Stimulated activated CD4-positive, alpha-beta T cell treated with anti-CD3 and anti-CD28 coated beads, Interleukin-4, amount 100 ng/mL, for 48 hours (primary cell): ENCODE measurements at places on chromosomes 11 and 22.

DNA sequence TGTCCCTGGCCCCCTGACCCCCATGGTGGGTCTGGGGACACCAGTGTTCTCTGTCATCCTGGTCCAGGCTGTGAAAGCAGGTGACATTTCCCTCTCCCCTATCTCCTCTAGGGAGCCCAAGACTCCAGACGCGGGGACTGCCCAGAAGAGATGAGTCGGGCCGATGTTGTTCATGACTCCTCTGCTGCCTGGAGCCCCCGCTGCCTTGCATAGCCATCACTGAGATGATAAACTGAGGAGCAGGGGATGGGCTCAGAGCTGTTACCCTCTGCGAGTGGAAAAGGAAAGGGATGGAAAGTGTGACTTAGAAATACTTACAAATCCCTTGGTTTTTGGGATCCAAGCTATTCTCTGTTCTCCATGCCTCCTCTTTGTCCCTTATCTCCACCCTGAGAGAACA is 209.6 kb downstream of the DSCAML1 start:
- no peak for DNase-seq

- no peak for DNase-seq
These were observed 1369.6 kb upstream of the RAG2 start for GRCh38 chr11:37967635-37968034.

GRCh38 chr11:69906453-69906907 is 87.3 kb upstream of the FGF3 start:
- no peak for DNase-seq

DNA sequence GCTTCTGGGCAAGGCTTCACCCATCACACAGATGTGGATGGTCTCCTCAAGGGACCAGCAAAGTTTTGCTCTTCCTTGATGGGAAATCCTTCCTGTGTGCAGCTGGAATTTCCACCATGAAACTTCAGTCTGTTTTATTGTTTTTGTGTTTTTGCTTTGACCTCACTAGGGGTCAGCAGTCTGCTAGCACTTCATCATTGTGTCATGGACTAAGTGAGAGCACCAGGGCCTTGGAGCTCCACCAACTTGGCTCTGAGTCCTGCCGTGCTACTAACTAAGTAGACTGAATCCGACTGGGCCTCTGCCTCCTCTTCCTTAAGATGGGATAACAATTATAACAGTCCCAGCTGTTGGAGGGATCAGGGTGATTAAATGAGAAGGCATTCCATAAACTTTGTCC is 305.8 kb upstream of the NCAM1 start:
- no peak for DNase-seq

GRCh38 chr11:73729594-73730206 is 31.2 kb downstream of the RAB6A start:
- peak; percentile 4 for DNase-seq

DNA sequence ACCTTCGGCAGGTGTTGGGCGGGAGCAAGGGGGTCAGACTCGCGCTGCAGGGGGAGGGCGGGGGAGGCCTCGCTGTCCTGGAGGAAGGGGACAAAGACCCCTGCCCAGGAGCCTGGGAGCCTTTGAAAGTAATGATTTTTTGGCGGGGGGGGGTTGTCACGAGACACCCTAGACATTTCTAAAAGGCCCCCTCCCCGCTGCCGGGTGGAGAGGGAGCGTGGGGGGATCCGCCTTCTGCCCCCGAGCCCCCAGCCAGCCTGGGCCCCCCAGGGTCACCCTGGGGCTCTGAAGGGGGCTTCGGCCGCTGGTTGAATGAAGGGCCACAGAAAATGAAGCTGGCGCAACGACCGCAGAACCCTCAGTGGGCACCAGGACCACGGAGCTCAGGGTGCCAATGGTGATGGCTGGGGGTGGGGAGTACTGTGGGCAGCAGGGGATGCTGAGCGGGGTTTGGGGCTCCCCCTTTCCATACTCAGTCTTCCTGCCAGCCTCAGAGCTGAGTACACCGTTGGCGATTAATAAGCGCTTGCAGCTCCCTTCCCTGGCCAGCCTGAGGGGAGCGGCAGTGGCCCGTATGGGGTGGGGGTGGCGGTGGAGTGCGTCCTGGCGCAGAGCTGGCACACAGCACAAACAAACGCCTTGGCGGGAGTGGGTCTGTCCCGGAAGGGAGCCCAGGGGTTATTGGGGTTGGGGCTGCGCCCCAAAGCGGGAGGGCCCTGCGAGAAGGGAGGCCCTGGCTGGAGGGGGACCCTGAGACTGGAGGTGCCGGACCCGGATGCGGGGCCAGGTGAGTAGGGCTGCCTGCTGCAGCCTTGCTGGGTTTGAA is 1.2 kb upstream of the DUSP8 start:
- no peak for DNase-seq

GRCh38 chr22:19959587-19960490 is 18.2 kb upstream of the TXNRD2 start:
- no peak for DNase-seq

DNA sequence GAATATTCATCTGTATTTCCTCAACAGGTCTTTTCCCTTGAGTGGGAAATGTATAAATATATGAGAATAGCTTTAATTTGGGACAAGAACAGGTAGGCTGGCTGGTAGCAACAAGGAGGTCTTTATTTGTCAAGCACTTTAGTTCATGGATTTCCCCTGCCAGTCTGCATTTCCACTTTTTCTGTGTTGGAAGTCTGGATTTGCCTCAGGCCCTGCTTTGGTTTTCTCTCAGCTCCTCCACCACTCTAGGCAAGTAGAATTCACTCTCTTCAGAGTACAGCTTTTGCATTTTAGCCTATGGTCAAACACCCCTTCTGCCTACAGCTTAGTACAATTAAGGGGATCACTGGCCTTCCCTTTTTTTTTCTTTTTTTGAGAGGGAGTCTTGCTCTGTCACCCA is 57.1 kb downstream of the QSER1 start:
- no peak for DNase-seq

GRCh38 chr11:66879583-66879982 is 22.7 kb downstream of the LRFN4 start:
- DNase-seq = no peak

- DNase-seq = no peak
These were observed 20.3 kb upstream of the CCDC90B start for GRCh38 chr11:83306200-83307080.

DNA sequence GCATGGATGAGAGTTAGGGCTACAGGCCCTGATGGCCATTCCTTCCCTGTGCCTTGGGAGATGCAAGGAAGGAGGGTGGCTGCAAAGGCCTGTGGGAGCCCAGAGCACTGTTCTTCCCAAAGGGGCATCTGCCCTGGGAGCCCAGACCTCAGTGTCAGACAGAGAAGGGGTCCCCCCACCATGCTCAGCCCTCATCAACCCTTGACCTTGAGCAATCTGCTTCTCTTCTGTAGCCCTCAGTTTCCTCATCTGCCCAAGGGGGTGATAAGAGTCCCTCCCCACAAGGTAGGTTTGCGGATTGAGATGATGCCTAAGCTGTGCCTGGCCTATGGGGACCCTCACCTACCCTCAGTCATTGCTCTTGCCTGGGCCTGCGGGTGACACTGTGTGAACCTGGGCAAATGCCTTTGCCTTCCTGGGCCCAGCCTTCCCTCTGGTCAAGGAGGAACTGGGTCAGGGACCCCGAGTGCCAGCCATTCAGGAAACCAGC is 47.5 kb downstream of the IGLL5 start:
- no peak for DNase-seq

DNA sequence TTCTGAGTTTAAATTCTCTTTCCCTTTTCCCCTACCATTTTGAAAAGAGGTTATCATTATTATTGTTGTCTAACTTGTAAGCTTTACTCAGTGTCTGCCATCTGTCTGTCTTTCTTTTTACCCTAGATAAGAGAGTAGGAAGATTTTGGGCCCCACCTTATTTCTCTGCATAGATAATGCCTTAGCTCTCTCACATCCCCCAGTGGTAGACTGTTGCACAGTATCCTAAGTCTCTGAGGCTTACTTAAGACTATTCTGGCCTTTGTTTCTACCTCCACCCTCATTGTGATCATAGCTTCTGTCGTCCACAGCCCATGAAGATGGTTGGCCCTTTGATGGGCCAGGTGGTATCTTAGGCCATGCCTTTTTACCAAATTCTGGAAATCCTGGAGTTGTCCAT is 3.6 kb upstream of the OR51L1 start:
- no peak for DNase-seq

GRCh38 chr11:122717264-122717867 is 61.8 kb downstream of the UBASH3B start:
- no peak for DNase-seq

GRCh38 chr11:134374891-134375550 is 37.0 kb downstream of the B3GAT1 start:
- no peak for DNase-seq

DNA sequence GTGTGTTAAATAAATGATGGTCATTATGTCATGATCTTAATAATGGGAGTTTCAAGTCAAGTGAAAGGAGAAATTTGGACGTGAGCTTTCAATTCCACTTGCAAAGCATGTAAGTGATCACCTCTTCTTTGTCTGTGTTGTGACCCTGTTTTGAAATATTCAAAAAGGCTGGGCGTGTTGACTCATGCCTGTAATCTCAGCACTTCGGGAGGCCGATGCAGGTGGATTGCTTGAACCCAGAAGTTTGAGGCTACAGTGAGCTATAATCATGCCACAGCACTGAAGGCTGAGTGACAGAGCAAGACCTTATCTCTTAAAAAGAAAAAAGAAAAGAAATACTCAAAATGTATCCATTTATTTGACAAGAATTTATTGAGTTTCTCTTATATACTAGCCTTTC is 32.9 kb upstream of the EED start:
- no peak for DNase-seq

DNA sequence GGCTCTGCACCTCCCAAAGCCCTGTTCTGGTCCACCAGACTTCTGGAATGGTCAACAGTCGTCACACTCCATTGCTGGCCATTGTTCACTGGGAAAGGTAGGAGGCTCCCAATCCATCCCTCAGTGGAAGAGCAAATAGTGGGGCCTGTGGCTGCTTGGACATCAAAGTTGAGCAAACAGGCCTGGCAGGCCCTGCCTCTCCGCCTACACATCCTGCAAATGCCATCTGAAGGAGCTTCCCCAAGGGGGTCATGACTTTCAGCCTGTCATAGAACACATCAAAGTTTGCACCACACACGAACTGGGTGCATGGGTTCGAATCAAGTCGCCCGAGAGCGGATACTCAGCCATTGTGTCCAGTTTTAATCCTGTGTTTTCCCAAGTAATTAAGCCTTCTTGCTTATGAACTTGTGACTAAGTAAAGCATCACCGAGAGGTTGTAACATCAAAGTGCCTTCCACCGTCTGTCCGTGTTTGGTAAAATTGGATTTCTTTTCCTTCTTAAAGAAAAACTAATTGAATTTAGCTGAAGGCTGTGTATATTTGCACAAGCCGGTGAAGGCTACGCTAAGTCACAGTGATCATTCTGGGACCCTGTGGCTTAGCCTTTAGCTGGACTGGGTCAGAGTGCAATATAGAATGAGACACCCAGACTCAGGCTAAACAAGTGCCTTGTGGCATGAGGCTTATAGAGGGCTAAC is 36.1 kb downstream of the CLPB start:
- DNase-seq = no peak

DNA sequence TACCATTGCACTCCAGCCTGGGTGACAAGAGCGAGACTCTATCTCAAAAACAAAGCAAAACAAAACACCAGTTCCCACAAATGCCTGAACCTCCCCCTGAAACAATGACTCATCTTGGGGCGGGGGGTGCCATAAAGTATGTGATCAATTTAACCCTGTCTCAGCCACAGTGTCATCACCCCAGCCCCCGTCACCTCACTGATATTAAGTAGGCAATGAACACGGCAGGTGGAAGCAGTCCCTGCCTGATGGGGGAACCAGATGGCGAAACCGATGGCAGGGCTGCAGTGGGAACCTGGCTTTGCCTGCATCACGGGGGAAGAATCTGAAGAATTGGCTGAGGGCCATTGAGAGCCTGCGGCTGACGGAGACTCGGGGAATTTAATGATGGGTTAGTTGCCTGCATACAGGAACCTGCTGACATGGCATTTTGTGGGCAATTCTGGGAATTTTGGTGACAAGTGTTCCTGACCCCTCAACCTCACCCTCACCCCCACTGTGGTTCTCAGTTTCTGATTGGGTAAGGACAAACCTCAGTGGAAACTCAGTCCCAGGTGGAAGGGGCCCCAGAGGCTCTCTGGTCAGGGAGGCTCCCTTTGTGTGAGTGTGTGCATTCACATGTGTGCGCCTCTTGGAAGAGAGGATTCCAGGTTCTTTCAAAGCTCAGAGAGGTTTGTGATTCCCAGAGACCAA is 39.1 kb upstream of the SHISAL1 start:
- peak; percentile 42 for DNase-seq

DNA sequence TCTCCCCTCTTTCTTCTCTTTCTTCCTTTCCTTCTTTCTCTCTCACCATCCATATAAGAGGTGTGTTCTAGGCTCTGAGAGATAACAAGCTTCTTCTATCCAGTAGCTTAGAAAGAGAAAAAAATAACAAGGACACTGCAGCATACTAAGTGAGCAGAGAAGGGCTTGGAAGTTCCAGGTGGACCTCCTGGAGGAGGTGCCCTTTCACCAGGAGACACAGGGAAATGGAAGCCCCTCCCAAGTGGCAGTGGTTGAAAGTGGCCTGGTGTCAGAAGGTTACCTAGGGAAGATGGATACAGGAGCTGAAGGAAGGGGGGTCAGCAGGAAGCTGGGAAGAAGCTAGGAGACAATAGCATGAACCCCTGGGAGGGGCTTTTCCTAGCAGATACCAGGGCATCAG is 5.5 kb downstream of the DCHS1 start:
- no peak for DNase-seq

DNA sequence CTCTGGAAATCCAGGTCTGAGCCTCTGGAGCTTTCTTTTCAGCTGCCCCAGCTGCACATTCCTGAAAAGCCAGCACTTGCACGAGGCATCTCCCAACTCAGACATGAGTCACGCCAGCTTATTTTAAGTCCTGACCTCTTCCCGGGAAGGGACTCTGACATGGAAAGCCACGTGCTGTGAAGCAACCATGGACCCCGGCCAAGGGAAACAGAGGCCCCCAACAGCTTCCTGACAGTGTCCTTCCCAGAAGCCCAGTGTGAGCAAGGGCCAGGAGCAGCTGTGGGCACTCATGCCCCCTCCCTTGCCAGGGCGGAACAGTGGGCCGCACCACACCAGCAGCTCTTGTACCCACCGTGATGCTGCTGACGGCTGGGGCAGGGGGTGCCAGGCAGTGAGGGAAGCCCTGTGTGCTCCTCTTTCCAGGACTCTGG is 118.8 kb upstream of the CADM1 start:
- DNase-seq = no peak

- no peak for DNase-seq
These were observed 325.1 kb upstream of the MPPED2 start for GRCh38 chr11:30911247-30911646.

DNA sequence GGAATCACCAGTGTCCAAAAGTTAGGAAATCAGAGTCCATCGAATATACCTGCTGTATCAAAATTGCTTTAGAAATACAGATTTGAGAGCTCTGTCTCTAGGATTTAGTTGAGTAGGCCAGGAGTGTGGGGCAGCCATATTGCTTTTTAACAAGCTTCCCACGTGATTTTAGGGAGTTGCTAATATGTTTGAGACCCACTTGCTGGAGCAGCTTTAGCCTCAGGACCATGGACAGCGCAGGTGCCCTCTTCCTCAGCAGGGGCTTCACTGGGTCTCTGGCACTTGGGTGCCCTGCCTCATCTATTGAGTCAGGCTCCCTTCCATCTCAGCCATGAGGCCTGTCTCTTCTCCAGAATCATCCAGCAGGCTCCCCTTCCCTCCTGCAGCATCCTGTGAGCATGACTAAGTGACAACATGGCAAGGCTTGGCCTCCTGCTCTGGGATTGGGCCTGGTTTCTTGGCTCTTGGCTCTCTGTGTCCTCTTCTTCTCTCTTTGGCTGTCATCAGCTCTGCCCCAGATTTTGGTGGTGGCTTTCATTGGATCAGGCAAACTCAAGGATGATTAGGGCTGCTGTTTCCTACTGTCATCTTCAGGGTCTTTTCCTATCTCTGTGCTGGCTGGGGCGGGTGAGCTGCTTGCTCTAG is 70.0 kb downstream of the SGSM1 start:
- no peak for DNase-seq
